ENCODE measurements at places on chromosomes 4 and X.

GRCh38 chr4:71497078-71497477 is 158.3 kb downstream of the SLC4A4 start:
- DNase-seq: no peak

DNA sequence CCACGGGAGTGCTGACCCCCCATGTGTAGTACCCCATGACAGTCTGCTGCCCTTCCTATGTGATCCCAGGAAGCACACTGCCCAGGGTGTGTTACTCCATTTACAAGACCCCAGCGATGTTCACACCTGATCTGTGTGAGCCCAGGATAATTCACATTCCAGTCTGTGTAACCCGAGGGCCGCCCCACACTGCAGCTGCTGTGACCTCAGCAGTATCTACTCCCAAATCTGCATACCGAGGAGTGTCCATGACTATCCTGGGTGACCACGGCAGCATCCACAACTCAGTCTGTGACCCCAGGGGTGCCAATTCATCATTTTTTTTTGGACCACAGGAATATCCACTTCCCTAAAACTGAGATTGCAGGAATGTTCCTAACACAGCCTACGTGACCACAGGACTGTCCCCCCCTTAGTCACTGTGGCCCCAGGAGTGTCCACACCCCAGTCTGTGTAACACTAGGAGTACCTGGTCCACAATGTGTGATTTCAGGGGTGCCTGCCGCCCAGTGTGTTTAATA is 7.8 kb upstream of the GLOD5 start:
- no peak for DNase-seq

DNA sequence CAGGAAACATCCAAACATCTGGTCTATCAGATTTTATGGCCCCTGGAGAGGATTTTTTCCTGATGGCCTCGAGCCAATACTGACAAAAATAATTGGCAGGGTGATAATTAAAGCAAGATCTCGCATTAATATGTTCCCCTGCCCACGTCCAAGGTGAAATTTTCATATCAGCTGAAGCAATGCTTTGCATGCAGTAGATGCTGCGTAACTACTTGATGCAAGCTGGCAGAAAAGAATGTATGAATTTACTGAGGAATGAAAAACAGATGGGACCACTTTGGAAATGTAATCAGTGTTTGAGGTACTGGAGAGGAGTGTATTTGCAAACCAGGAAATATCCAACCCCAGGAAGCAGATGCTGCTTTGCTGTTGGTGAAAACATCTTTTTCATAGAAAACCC is 36.8 kb upstream of the REST start:
- DNase-seq: no peak

DNA sequence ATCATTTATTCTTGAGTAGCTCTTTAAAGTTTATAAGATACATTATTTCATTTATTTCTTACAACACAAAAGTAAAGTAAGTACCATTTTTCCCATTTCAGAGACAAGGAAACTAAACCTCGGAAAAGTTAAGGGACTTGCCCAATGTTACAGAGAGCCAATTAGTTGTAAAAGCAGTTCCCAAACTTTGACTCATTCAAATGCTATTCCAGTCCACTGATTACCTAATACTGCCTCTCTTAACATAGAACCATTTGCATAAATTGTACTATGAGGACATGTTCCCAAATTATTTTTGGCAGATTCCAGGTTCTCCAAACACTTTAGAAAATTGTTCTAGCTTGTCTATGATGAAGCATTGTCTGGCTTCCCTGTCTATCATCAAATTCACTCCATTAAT is 45.6 kb upstream of the GRIA3 start:
- DNase-seq: no peak

GRCh38 chrX:8138252-8138651 is 32.8 kb downstream of the VCX2 start:
- no peak for DNase-seq

DNA sequence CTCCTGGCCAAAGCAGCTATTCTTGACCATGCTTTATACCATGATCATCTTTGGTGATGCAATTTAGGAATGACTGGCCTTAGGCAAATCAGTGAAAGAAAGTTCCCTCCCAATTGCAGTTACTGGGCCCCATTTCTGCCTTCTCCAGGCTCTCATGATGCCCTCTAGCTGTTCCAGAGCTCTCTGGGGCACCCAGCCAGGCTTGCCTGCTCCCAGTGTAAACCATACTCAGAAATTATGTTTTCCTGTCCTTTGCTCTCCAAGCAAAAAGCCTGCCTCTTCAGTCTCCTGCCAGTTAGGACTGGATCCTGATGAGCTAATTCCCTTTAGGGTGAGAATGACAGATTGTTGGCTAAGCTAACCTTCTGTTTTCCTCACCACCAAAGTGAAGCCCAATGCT is 85.3 kb upstream of the RBPJ start:
- no peak for DNase-seq

DNA sequence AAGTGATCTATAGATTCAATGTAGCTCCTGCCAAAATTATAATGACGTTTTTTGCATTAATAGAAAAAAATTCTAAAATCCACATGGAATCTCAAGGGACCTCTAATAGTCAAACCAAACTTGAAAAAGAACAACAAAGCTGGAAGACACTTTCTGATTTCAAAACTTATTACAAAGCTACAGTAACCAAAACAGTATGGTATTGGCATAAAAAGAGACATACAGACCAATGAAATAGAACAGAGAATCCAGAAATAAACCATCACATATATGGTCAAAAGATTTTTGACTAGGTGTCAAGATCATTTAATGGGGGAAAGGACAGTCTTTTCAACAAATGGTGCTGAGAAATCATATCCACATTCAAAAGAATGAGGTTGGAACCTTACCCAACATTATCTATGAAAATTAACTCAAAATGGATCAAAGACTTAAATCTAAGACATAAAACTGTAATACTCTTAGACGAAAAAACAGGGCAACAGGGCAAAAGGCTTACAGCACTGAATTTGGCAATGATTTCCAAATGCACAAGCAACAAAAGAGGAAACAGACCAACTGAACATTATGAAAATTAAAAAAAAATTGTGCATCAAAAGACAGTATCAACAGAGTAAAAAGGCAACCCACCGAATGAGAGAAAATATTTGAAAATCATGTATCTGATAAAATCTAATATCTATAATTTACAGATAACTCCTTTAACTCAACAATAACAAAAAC is 3.9 kb downstream of the FBXO8 start:
- no peak for DNase-seq

DNA sequence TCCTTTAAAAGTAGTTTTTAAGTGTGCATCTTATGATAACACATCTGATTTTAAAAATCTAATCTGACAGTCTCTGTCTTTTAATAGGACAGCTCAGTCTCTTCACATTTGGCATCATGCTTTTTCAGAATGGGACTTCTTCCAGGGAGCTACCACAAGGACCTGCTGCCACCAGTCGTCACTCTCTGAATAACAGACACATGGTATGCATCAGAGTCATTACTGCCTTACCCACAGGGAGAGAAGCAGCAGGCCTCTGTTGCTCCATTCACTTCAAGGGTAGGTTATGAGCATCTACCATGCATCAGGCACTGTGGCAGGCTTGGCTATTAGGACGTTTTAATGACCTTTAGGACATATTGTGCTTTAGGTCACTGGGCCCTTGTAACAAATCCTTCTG is 50.0 kb upstream of the AFAP1 start:
- DNase-seq: no peak

DNA sequence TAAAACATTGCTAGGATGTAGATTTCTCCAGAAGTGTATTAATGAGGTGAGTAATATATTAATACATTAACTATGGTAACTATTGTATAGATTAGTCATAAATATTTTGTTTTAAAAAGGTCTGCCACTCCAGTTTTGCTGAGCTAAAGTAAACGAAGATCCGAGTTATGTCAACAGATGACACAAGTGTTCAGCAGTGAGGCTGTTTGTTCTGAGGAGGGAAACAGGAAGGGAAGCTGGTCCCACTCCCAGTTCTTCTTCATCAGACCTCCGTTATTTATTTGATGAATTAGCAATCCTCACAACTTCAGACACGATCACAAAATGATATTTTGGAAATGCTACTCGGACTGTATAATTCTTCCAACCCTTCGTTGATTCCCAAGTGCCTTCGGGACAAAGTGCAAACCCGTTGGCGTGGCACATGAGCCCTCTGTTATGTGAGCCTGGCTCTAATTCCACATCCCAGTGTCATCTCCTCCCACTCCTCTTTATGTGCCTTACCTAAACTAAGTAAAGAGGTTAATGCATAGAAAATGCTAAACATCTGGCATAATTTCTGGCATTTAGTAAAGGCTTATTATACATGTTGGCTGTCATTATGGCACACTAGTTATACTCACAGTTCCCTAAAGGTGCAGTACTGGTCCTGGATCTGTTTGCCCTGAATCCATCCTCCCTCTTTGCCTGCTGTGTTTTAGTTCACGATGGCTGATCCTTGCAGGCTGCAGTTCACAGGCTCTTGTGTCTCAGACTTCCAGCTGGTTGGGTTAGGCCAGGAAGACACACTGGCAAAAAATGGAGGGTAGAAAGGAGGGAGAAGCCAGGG is 190.6 kb upstream of the LNX1 start:
- DNase-seq: no peak

DNA sequence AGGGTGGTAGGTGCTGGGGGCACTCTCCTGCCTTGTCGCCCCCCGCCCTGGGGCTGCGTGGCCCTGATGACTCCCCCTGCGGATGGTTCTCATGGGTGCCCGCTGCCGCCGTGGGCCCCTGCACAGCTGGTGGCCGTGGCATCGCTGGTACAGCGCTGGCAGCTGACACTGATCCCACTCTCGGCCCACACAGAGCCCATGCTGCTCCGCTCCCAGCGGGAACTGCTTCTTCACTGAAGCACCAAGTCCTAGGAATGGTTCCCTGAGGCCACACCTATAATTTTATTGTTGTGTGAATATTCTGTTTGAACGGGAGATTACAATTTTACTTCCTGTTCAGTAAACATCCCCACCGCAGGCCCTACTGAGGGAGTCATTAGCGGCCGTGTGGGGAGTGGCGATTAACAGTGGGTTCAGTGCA is 138.6 kb upstream of the NKX1-1 start:
- DNase-seq: no peak

- DNase-seq: no peak
Measured at GRCh38 chr4:108171339-108172230, 2.9 kb upstream of the LEF1 start.

- no peak for DNase-seq
Measured at GRCh38 chrX:8845060-8845459, 43.9 kb upstream of the FAM9A start.
